ACHN (cell line): ENCODE measurements at places on chromosomes 11 and 22.

DNA sequence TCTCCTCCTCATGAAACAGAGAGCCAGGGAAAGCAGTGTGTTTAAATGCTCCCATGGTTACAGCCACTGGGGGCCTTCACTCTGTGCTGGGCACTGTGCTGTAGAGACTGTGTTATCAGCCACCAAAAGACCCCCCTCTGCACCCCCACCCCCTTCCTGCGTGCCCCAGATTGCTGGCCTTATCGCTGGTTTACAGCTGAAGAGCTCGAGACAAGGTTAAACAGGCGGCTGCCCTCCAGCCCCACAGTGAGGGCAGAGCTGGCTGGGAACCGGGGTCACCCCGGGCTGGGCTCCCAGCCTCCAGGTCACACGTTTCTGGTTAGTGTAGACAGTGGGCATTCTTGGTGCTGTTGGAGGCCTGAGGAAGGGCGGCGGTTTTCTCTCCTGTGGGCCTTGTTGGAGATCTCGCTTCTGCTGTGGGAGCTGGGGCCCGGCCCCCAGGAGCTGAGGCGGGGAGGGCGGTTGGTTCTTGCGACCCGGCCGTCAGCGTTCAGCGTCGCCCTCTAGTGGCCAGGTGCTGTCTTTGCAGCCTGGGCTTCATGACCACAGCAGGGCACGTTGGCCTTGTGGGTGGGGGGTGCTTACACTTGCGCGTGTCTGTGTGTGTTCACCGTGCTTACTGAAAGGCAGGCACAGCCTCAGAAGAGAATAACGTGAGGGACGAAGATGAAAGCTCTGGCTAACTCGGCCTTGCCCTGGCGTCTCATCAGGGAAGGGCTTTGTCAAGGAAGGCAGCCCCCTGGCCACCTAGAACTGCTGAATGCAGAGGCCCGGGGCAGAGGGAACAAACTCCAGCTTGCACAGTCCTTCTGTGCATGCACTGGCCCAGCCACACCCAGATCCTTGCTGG is 40.8 kb downstream of the TBC1D22A start:
- DNase-seq = peak; percentile 39

- DNase-seq = peak; percentile 63
These were observed 54.0 kb upstream of the GCAT start for GRCh38 chr22:37753746-37754145.

DNA sequence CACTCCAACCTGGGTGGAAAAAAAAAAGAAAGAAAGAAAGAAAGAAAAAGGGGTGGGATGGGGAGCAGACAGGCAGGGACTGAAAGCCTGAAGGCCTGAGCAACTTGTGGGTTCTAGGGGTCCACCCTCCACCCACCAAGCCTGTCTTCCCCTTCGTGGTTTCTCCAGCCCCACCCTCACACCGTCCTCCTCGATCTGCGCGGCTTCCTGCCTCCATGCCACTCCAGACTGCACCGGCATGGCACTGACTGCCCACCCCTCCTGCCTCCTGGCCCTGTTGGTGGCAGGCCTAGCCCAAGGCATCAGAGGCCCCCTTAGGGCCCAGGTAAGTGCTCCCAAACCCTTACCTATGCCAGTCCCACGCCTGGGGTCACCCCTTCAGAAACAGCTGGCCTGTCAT is at the start of gene CTSW:
Gene CTSW, plus strand, starts transcription at position 221 of the 400 bp plus-strand sequence. Its CDS starts 18 bp downstream, at position 239.
- no peak for DNase-seq

GRCh38 chr11:67504005-67504949 is 886 bp downstream of the PITPNM1 start:
- peak; percentile 56 for DNase-seq
